ENCODE measurements at places on chromosomes 12 and 14. TPM values are rescaled to one million over a fixed set of nuclear protein-coding genes. Genes with fewer than 3 reads are reported as not detected.

Gene PRORP
- 44.8 TPM for total RNA-seq

Gene KRT74
- not detected for total RNA-seq

Gene ADCY6
- 15.6 TPM for total RNA-seq

Gene SMIM41
- 0.31 TPM for total RNA-seq

Gene KERA
- not detected for total RNA-seq

Gene CAMKK2
- total RNA-seq = 30.6 TPM

Gene KRT75
- total RNA-seq = not detected

DNA sequence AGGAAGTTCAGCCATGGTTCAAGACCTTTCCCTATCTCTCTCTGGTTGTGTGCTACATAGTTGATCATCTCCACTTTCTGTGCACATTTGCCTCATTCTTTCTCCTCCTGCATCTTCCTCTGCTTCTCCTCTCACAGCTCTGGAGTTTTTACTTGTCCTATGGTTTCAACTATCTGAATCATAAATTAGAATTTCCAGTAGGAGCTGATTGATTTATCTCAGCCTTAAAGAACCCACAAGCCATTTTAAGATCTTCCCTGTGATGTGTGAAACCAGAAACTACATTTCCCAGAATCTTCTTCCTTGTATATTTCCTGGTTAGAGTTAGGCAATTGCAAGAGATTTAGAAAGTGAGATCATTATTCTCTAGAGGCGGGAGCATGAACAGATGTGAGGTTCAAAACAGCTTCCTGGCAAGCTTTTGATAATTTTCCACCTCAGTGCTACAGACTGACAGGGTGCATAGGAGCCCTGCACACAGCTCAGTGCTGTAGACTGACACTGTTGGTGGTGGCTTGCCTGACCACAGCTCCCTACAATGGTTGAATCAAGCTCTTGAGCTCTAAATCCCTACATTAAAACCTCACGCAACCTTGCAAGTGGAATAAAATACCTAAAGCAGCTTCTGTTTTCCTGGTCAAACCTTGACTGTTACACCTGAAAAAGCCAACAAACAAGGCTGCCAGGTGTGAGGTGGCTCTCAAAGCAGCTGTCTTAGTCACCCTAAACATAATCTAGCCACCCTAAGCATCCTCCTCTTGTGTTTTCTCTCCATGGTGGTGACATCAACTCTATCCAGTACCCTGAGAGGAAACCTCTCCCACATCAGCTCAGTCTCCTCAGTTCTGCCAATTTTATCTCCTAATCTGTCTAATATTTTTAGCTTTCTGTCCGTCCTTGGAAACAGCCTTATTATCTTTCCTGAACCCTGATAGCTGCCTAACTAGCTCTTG is 21.5 kb upstream of the IFNG start:
- no peak for DNase-seq

DNA sequence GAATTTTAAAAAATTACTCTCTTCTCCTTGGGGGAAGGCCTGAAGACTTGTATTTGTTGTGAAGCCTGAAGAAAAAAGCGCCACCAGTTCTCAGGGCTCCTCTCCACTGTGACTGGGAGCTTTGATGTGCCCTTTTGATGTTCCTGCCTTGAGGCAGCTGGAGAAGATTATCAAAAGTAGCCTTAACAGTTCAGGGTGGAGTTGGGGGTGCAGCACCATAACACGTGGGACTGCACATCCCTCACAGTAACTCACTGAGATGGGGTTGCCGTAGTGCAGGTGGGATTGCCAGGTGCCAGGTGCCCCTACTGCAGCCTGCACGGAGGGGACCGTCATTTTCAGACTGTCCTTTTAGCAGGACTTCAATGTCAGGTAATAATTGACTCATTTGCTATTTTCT is 474.1 kb downstream of the ETNK1 start:
- no peak for DNase-seq

DNA sequence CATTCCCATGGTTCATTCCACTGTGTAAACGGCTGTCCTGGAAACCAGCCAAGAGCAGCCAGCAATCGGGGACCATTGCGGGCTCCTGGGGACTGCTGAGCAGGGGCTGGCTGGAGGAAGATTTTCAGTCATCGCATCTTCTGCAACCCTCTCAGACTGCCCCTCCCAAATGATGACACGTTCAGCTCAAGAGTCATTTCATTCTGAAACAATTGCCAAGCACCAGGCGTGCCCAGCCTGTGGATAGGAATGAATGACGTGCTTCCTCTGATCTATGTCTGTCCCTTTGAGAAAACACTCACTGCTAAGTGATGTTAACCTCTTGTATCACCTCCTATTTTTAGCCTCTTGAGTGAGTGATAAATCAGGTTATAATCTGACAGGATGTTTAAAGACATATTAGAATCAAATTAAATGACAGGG is 62.0 kb downstream of the NDUFA12 start:
- no peak for DNase-seq

- DNase-seq = no peak
Observed at GRCh38 chr12:11877102-11877826, 193.5 kb upstream of the BCL2L14 start.

GRCh38 chr14:81591266-81591665 is 57.6 kb upstream of the SEL1L start:
- no peak for DNase-seq

DNA sequence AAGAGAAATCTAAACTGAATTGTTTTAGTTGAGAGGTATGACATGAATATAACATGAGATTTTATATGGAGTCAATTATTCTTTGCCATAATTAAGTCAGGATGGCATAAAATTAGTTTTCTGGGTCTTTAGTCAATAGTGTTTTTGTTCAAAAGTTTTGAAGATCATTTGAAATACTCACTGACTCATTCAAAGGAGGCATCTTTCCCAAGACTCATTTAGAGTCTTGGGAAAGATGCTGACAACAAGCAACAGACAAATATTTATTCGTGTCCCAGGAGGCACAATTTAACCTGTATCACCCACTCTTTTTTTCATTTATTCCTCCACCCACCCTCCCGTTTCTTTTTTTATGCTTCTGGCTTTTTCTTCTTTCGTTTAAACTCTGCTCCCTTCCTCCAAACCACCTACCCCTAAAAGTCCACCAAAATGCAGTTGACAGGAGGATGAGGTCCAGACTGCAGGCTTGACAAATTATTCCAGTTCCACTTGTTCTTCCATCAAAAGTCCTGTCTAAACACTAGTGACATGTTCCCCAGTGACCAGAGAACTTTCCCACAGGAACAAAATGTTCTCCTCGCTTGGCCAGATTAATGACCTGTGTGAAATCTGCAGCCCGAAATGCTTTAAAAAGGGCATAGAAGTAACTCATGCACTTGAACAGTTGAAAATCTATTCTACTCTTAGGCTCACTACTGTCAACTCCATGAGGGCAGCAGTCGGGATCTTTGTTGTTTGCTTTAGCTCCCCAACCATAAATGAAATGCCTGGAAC is 43.3 kb upstream of the CSRP2 start:
- no peak for DNase-seq

GRCh38 chr12:39587225-39587624 is 32.4 kb downstream of the ABCD2 start:
- no peak for DNase-seq

GRCh38 chr12:120892265-120892664 is 11.9 kb downstream of the SPPL3 start:
- no peak for DNase-seq

- DNase-seq = no peak
Observed at GRCh38 chr14:60165547-60165876, 314 bp upstream of the DHRS7 start.

DNA sequence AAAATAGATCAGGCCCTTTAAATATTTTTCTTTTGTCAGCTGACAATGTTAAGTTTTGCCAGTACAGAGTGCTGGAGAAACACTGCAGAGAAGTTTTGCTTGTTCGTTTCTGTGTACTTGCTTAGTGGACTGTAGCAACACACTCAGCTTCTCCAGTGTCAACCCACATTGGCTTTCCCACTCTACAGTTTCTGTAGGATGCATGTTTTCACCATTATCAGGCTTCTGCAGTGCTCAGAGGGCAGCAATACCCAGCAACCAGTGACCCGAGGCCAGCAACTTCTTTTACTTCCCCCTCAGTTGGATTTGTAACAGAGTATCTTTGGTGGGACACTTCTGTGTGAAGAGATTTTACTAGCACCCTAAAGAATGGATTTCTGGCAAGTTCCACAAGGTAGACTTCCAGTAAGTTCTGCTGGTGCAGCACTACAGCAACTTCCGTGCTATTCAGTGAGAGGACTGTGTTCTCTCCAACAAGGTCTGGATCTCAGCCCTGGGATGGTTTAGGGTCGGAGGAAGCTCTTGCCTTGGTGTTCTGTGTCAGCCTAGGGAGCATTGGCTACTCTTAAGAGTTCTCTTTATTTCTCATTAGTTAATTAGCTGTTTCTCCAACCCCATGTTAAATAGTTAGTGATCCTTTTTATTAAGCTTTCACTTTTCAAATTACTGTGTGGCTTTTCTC is 70.4 kb downstream of the FUT8 start:
- no peak for DNase-seq

DNA sequence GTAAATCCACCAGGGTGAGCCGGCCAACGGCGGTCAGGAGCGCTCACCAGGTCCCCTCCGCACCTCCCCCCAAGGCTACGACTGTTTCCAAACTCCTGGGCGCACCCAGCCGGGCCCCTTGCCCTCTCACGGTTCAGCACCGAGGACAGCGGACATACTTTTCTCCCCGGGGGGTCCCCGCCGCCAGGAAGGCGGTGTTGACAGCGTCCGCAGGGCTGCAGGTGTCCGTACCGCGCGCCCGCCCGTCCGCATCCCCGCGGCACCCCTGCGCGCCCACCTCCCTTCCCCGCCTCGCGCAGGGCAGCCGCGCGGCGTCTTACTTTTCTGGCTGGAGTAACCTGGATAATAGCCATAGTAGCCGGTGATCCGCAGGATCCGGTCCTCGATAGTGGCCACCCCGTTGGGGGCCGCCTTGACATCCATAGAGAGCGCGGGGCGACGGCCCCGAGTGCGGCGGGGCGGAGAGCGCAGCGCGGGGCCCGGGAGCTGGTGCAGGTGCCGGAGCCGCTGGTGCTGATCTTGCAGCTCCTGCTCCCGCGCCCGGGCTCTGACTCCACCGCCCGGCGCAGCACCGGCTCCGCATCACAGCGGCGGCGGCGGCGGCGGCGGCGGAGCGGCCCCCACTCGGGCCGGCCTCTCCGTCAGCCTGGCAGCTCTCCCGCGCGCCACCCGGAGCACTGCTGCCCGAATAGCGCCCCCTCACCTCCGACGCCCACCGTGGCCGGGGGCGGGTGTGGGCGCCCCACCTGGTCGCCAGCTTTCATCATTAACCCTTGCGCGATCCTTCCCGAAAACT is at the start of gene SLC35F4:
Gene SLC35F4, minus strand, starts transcription at position 690 of the 796 bp plus-strand sequence.
- DNase-seq = peak; percentile 64

DNA sequence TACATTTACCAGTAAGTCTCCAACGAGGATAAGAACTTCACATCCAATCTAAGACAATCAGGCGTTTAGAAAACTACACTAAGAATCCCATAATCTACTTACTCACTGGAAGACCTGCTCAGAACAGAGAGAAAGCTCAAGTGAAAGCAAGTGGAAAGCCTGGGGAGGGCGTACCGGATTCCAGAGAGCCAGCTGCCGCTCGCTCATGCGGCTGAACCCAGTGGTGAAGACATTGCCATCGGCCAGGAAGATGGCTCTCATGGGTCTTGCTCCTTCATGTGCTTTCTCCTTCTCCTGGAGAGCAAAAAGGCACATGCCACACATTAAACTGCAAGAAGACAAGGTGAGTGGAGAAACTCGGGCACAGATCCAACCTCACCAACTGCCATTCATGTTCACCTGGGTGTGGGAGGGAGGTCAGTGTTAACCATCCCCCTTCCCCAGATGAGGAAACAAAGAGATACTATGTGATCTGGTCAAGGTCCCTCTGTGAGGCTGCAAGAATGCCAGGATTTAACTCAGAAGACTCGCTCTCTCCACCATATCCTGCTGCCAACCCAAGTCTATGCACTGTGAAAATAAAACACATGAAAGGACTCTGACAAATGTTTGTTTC is 23.5 kb upstream of the SELPLG start:
- DNase-seq = no peak

- DNase-seq = no peak
Observed at GRCh38 chr12:81758421-81759189, 545 bp downstream of the PPFIA2 start.

- no peak for DNase-seq
Observed at GRCh38 chr12:59027199-59027598, 106.9 kb upstream of the LRIG3 start.

DNA sequence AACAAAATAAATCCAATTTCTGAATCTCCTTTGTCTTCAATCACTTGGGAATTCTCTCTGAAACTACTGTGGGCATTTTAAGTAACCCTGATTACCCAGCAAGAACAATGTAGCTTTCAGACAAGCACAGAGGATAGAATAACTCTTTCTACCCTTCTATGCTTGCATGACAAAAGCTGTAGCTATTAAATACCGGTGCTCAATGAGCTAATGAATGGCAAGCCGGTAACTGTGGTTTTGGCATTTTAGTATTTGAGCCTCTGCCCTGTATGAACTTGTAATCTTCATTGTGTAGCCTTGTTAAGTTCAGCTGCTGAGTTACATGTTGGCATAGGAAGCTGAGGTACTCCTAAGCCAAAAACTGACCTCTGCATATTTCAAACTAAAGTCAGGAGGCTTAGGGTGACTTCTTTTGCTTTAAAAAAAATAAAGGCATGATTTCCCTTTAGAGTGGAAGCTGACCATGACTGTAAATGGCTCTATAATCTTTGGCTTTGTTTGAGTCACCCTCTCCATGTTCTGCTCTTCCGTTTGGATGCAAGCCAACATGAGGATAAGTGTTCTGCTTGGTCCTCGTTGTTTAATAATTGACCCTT is 171.0 kb upstream of the HIF1A start:
- DNase-seq = no peak

DNA sequence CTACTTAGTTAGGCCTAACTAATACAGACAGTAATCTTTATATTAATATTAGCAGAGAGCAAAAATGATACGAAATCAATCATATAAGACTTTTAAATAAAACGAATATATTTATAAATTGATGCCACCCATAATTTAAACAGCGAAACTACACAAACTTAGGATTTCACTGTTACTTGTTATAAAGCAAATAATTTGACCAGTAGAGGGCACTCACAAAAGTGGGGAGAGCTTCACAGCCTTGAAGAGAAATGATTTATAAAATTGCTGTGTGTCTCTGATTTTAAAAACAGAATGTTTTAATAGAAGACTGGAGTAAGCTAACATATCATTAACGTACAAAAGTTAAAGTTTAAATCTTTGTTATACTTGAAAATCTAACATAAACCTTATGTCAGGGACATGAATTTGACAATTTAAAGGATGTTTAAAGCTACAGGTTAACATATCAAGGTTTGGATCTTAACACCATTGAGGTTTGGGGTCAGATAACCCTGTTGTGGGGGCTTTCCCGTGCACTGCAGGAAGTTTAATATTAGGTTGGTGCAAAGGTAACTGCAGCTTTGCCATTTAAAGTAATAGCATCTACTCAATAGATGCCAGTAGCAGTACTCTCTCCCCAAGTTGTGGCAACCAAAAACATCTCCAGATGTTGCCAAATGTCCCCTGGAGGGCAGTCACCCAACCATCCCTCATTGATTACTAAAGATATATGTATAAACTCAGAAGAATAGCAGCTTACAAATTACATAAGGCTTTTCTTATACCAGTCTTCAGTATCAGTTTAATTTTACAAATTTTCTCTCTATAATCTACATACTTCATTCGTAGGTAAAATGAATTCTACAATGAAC is 9.3 kb downstream of the KRAS start:
- no peak for DNase-seq
